Spleen (tissue), 13 donors: ENCODE measurements at places on chromosomes 2 and 18. TPM values are rescaled to one million over a fixed set of nuclear protein-coding genes. Genes with fewer than 3 reads are reported as not detected.

- DNase-seq = no peak
Observed at GRCh38 chr2:20781656-20782265, 41.1 kb downstream of the LDAH start.

- no peak for DNase-seq
Observed at GRCh38 chr18:76558881-76559667, 64.0 kb upstream of the ZNF516 start.

- DNase-seq = no peak
Observed at GRCh38 chr2:1767939-1768691, 23.8 kb upstream of the PXDN start.

The ARHGEF33 gene
- 0.94 TPM for total RNA-seq

GRCh38 chr2:180359522-180360282, 352.6 kb upstream of the CWC22 start:
- peak; percentile 73 for DNase-seq

- no peak for DNase-seq
Observed at GRCh38 chr18:52242711-52243110, 97.3 kb upstream of the DCC start.

The FOXD4L1 gene
- total RNA-seq = 0.21 TPM

The AGXT gene
- not detected for total RNA-seq

DNA sequence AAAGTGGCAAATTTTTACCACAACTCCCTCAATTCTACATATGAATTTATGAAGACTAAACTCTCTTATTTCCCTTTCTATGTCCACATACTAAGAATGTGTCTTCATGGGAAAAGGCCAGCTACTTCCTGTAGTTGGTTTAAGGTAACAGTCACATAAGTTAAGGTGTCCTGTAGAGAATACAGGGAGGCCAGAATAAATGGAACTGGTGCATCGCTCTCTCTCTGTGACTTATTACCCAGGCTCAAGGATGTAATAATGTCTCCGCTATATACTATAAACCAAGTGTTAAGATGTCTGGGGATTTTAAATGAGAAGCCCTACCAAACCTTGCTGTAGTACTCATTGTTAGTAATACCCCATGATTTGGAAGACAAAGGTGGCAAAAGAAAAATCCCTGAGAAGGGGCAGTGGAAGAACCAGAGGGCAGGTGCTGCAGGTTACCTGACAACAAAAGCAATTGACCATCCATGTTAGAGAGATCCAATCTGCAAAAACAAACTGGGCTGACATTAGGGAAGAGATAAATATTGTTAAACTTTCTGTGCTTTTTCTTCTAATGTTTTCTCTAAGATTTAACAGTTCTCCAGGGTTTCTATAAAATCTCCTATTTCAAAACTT, 372.8 kb downstream of the TMX3 start:
- no peak for DNase-seq

GRCh38 chr2:109619032-109619615, 5.0 kb downstream of the SOWAHC start:
- no peak for DNase-seq

The EFR3B gene
- 13.2 TPM for total RNA-seq

The PLCL1 gene
- total RNA-seq = 4.1 TPM

GRCh38 chr2:156339865-156340264, 7.3 kb upstream of the NR4A2 start:
- no peak for DNase-seq

DNA sequence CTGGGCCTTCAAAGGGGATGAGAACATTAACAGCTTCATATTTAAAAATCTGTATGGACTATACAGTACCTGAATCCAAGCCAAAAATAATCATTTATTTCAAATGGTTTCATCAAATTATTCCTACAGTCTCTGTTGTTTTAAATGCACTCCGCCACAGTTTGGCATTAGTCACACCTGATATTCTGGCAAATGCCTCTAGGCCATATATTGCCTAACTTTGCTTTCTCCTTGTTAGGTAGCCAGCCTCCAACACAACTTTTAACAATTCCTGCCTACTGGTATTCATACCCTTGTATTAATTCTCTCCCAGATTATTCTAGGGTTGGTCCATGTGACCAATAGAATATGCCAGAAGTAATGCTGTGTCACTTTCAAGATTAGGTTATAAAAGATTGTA, 146.6 kb upstream of the FANCL start:
- no peak for DNase-seq

- no peak for DNase-seq
Observed at GRCh38 chr2:208466151-208466919, 59.7 kb downstream of the PTH2R start.

The TTC21B gene
- total RNA-seq = 20.2 TPM

DNA sequence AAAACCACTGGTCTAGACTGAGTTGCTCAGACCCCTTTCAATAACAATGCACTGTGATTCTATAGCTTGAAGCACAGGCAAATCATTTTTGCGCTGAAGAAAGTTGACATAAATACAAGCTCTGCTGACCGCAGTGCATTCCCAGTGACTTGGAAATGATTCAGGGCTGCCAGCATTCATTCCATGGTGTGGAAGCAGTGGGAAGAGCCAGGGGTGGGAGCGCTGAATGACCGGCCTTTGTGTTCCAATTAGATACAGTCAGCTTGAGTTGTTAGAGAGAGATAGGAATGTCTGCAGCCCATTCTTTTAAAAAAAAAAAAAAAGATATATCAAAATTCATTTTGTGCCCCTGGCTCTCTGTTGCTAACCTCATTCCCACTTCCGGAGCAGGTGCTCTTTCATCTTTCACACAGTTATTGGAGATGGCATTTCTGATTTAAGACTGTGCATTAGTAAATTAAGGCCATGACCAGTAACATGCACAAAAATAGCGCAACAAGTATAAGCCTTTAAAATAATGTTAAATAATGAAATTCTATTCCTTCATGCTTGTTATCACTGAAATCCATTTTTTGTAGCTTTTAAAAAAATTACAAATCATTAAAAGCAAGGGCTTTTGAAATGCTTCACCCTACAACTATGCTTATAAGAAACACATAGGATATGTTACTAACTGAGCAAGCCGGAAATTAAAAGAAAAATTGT, 59.4 kb upstream of the CTLA4 start:
- DNase-seq = no peak

The RUFY4 gene
- 2.0 TPM for total RNA-seq

The WNT10A gene
- total RNA-seq = 1.6 TPM

DNA sequence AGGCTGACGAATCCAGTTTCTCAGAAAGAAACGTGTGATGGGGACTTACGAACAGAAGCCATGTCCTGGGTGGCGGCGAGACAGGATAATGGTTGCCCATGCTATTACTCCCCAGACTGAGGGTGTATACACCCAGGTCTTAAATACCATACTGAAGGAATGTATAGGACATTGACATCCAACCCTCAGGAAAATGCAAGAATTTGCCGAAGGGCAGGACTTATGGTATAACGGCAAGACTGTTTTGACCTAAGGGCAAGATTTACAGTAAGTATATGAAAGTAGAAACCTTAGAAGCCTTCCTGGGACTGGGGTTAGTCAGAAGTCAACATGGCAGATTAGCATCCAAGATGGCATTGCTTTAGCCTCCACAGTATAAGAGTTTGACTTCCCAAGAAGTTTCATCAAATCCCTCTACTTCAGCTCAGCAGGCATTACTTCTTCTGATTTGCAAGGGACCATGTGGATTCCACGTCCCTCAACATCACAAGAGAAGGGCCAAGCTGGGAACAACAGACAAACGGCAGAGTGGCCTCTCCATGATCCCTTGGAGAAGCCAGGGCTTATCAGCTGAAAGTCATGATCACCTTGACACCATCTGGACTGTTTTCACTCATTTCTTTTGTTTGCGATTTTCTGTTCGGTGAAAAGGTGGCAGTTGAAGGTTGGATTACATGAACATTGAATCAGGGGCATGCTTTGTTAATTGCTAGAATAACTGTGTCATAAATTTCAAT, 21.1 kb downstream of the ST3GAL5 start:
- DNase-seq = no peak

DNA sequence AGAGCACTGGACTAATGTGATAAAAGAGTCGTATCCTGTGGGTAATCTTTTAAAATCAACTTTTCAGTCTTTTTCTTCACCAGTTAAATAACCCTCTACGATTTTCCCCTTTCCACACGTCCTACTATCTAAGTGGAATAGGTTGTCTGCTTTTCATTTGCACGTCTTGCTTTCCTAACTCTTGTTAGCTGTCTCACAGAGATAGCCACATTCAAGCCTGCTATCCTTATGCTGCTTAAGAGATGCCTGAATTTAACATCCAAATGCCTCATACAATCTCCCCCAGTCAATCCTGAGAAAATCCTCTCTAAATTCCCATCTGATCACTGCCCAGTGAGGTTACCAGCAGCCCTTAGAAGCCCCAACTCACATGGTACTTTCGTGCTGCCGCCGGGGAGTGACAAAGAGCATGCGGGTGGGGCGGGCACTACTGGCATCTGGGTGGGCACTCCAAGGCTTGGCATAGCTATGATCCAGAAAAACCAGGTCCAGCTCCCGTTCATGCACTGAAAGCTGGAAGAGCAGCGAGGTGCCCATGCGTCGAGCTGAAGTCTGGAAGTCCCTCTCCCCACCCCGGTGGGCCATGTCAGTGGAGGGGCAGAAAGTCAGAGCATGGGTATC, 1.5 kb downstream of the KANSL3 start:
- peak; percentile 75 for DNase-seq

The FEV gene
- not detected for total RNA-seq

The MFF gene
- total RNA-seq = 112 TPM

The CPO gene
- total RNA-seq = not detected

- DNase-seq = no peak
Observed at GRCh38 chr18:62131301-62131909, 55.5 kb downstream of the PIGN start.
